ENCODE measurements at places on chromosomes 7 and 10.

DNA sequence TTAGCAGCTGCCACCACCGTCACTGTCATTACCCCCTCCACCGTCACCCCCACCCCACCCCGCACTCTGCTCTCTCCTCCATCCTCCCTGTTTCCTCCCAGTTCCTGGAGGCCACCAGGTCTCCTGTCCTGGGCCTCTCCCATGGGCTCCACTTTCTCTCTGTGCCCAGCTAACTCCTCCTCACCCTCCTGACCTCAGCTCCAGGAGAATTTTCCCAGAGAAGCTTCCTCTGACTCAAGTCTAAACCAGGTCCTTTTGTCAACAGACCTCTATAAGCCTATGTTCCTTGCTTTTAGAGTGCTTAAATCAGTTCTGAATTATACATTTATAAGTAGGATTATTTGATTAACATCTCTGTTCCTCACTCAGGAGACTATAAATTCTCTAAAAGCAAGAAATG lies 150.0 kb downstream of the ARHGAP12 start:
- no peak for DNase-seq

GRCh38 chr7:127057918-127058317 lies 194.8 kb downstream of the GRM8 start:
- no peak for DNase-seq

- DNase-seq = peak; percentile 75
Observed at GRCh38 chr10:19929506-19930140, 113.4 kb downstream of the PLXDC2 start.

- no peak for DNase-seq
Observed at GRCh38 chr7:47967708-47968107, 11.7 kb downstream of the HUS1 start.

GRCh38 chr7:136143271-136143670 lies 166.1 kb upstream of the MTPN start:
- DNase-seq = no peak

DNA sequence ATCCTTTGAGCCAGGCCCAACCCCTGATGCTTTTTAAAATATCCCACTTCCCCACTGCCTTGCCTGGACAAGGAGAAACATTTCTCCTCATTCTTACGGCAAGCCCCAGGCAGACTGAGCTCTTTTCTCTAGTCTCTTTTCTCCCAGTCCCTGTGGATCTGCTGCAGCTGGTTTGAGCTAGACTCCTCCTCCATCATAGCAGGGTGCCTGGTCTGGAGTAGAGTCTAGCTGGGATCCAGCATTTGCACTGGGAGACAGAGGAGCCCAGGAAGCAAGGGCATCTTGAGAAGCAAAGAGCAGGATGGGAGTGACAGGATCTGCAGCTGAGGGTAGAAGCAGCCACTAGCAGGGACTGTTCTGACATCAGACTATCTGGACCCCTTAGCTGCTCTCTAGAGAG lies 562.3 kb upstream of the COBL start:
- no peak for DNase-seq

- DNase-seq = no peak
Observed at GRCh38 chr7:44736896-44737295, 11.8 kb upstream of the ZMIZ2 start.

- DNase-seq = no peak
Observed at GRCh38 chr7:22709857-22710256, 17.1 kb upstream of the IL6 start.

- no peak for DNase-seq
Observed at GRCh38 chr7:27955596-27955995, 215.6 kb downstream of the TAX1BP1 start.

DNA sequence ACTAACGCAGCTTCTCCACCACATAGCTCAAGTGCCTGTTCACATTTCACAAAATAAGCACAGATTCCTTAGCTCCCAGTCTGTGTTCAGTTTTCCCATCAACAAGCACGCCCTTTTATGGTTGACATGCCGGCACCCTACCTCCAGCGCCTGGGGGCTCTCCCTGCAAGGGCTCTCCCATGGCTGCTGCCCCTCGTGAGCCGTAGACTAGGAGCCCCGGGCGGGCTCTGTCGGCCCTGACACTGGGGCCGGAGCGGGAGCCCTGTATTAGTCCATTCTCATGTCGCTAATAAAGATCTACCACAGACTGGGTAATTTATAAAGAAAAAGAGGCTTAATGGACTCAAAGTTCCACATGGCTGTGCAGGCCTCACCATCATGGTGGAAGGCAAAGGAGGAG lies 34.0 kb upstream of the PRKAR1B start:
- DNase-seq = no peak

DNA sequence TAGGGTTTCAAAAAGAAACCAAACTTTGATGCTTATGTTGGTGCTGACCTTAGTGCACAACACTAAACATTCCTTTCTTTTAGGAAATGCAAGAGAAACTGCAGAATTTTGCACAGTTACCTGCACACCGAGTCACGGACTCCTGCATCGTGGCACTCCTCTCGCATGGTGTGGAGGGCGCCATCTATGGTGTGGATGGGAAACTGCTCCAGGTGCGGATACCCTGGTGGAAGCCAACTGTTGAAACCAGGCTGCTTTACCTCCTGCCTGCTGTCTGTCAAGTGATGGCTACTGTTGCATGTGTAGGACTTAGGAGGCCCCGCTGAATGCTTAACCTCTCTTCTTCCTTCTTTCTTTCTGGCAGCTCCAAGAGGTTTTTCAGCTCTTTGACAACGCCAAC lies 11.7 kb downstream of the CASP2 start:
- DNase-seq = no peak

DNA sequence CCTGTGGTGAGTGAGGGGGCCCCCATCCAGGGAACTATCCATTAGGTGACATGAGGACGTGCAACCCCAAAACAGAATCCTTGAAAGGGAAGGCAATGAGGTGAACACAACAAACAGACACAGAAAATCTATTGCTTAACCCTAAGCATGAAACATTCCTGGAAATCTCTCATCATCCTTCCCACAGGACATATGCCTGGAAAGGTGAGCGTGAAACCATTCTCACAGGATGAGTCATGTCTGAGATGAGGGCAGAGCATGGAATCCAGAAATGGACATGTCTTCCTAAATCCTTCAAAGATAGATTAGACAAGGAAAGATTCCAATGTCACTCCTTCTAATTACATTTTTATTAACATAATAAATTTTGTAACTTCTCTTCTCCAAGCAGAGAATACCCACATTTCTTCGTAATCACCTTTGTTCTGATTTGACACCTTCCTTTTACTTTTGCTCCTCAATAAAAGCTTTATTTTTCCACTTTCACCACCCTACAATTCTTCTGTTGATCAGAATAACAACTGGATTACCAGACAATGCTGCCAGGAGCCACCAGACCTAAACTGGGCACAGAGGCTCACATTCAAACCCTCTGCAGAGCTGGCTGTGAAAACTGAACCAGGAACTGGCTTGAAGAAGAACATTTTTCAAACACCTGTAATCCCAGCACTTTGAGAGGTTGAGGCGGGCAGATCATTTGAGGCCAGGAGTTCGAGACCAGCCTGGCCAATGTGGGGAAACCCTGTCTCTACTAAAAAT lies 67.2 kb downstream of the COBL start:
- DNase-seq = no peak

DNA sequence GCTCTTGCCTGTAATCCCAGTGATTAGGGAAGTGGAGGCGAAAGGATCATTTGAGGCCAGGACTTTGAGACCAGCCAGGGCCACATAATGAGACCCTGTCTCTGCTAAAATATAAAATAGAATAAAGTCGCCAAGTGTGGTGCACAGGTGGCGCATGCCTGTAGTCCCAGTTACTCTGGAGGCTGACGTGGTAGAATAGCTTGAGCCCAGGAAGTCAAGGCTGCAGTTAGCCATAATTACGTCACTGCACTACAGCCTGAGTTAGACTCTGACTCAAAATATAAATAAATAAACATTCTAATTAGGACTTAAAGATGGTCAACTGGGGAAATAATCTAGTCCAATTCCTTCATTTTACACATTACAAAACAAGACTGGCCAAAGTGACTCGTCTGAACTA lies 768 bp downstream of the CHCHD2 start:
- peak; percentile 77 for DNase-seq

- no peak for DNase-seq
Observed at GRCh38 chr7:137757146-137757925, 89.4 kb downstream of the DGKI start.

DNA sequence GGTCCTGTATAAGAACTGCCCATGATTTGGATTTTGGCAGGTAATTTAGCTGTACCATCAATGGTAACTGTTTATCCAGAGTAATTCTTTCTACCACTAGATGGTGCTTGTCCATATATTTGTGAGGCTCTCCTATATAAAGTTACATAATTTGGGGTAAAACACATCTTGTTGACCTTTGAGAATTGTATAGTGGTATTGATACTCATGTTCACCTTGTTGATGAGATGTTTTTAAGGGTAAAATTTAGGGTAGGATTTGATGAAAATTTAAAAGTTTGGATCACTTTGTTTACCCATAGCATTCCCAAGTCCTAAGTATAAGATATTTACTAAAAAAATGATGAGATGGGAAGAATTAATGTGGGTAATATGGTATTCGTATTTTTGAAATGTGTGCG lies 31.6 kb downstream of the ST7 start:
- DNase-seq = peak; percentile 58

GRCh38 chr10:108904163-108904838 lies 1019.0 kb downstream of the XPNPEP1 start:
- DNase-seq = peak; percentile 36

DNA sequence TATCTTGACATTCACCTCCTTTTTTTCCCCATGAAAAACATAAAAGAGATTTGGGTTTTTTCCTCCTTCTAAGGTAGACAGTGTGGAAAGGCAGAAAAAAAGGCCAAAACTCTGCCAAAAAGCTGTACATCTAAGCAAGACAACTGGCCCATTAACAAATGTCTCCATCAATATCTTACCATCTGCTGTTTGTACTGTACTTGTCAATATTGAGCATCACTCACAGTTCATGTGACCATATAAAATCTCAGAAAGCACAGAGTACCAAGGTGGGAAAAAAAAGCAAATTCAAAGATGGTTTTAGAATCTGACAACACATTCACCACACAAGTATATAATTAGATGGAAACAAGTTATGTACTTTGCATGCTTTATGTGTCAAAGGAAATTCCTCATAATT lies 52.6 kb downstream of the CACNA2D1 start:
- DNase-seq = no peak

GRCh38 chr10:114856544-114857287 lies 35.1 kb downstream of the FHIP2A start:
- peak; percentile 92 for DNase-seq

- DNase-seq = no peak
Observed at GRCh38 chr10:45154502-45154901, 153.8 kb downstream of the ZNF22 start.

- no peak for DNase-seq
Observed at GRCh38 chr7:138978541-138979184, 2.5 kb downstream of the KIAA1549 start.

DNA sequence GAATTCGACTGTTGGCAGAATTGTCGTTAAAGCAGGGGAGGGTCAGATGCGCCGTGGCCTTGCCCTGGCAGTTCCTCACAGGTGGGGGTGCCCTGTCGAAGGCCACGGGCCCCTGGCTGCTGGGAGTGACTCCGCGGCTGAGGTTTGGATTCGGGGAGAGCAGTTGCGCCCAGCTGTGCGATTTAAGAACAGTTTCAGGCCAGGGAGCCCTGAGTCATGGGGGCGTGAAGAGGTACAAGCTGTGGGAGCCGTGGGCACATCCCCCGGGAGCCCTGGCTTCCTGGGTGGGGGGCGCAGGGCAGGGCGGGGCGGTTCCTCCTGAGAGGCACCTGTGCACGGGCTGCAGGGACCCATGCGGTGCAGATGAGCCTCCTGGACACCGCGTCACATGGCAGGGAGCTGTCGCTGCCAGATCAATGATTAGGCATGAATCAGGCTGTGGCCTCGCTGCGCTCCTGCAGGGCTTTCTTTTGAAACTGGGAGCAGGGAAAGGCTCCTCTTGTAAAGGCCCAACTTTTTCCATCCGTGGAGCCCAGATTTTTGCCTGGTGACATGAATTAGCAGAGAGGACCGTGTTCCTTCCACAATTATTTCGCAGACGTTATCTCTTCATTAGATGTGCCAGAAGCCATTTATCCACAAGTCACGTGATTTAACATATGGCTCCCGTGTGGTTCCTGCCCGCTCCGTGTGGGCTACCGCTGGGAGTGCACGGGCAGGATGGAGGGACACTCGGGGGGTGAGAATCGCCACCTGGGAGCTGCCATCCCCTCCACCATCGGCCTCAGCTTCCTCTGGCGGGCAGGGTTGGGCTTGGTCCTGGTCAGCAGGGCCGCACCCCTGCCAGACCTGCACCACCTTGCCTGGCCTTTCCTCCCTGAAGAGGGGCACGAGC lies 918 bp downstream of the PWWP2B start:
- peak; percentile 54 for DNase-seq

- DNase-seq = no peak
Observed at GRCh38 chr7:87874066-87874465, 2.1 kb downstream of the SLC25A40 start.

DNA sequence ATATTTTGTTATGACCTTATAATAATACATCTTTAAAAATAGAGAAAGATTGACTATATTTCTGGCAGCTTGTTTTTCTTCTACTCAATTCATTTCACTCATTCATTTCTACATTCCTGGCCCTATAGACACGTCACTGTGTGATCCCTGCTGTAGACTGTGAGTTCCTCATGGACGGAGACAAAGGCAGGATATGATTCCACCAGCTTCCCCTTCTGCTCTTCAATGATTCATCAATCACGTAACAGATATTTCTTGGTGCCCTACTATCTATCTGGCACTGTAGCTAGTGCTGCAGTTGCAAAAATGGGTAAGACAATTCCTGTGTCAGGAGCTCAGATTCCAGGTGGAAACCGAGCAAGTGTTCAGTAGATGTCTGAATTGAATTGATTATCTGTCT lies 415.0 kb downstream of the SFMBT2 start:
- DNase-seq = no peak

GRCh38 chr10:86423739-86424138 lies 57.1 kb upstream of the GRID1 start:
- DNase-seq = no peak

GRCh38 chr7:114081606-114082425 lies 163.0 kb upstream of the PPP1R3A start:
- peak; percentile 88 for DNase-seq

- peak; percentile 91 for DNase-seq
Observed at GRCh38 chr7:22387583-22387982, 30.6 kb upstream of the RAPGEF5 start.

DNA sequence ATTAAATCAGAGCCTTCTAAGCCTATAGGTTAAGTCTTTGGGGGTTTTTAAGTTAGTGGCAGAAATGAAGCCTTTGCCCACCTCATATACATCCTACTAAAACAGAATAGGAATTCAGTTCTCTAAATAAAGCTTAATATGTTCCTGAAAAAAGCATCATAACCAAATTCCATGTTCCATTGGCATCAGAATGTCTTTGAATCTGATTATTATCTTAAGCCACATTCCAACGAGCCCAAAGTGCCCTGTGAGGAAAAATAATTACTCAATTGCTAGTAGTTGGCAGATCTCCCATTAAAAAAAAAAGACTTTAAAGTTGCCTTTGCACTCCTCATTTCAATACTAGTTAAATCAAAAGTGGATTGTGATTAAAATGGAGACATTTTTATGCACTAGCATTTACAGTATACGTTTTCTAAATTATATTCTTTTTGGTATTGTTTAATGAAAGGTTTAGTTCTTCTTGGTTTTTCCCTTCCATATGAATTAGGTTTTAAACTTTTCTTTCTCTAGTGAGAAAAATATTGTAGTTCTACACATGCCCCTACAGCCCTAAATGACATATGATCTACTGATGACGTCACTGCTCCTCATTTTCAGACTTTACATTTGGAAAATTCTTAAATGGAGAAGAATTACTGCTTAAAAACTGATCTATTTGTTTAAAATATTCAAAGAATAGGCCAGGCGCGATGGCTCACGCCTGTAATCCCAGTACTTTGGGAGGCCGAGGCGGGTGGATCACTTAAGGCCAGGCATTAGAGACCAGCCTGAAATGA lies 54.3 kb upstream of the CABCOCO1 start:
- peak; percentile 44 for DNase-seq
